ENCODE measurements at places on chromosomes 7 and 10. TPM values are rescaled to one million over a fixed set of nuclear protein-coding genes. Genes with fewer than 3 reads are reported as not detected.

The CALHM3 gene
- not detected for total RNA-seq

The PAX4 gene
- not detected for total RNA-seq

The STAG3 gene
- 38.3 TPM for total RNA-seq

The TUBB8 gene
- total RNA-seq, result not detected

The GIMAP1 gene
- total RNA-seq, result 27.2 TPM

The FGFBP3 gene
- 1.3 TPM for total RNA-seq

The CHN2 gene
- 0.74 TPM for total RNA-seq
